Activated CD4-positive, alpha-beta T cell treated with anti-CD3 and anti-CD28 coated beads for 1 hour (primary cell): ENCODE measurements at places on chromosomes 5 and 9.

GRCh38 chr9:134676886-134677285 lies 35.3 kb downstream of the COL5A1 start:
- DNase-seq = no peak

- no peak for DNase-seq
Measured at GRCh38 chr9:93298498-93299417, 114.8 kb downstream of the WNK2 start.

- no peak for DNase-seq
Measured at GRCh38 chr5:180583738-180584137, 7.6 kb downstream of the SCGB3A1 start.

- no peak for DNase-seq
Measured at GRCh38 chr9:86546712-86547111, 192.5 kb upstream of the TUT7 start.

DNA sequence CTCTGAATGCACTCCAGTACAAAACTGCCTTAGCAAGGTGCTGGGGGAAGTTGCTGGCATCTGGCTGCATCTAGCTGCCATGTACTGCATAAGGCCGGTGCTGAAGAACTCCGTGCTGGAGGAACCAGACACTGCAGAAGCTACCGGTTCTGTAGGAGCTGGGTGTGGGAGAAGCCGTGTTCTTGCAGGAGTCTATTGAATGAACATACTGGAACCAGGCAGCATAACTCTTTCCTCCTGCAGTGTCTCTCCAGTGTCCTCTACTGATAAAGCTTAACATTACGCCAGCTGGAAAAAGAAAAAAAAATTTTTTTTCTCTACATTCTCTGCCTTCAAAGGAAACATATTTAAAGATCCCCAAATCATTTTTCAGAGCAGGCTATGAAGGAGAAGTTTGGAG lies 38.5 kb downstream of the VPS13A start:
- no peak for DNase-seq

GRCh38 chr5:116011046-116011445 lies 21.2 kb upstream of the ARL14EPL start:
- no peak for DNase-seq

- DNase-seq = no peak
Measured at GRCh38 chr5:159051421-159052282, 48.1 kb downstream of the EBF1 start.

- no peak for DNase-seq
Measured at GRCh38 chr5:164361986-164362385, 856.6 kb downstream of the MAT2B start.

- DNase-seq = no peak
Measured at GRCh38 chr5:132822650-132823480, 7.6 kb downstream of the SHROOM1 start.

GRCh38 chr5:54717459-54717858 lies 199.9 kb downstream of the SNX18 start:
- no peak for DNase-seq

DNA sequence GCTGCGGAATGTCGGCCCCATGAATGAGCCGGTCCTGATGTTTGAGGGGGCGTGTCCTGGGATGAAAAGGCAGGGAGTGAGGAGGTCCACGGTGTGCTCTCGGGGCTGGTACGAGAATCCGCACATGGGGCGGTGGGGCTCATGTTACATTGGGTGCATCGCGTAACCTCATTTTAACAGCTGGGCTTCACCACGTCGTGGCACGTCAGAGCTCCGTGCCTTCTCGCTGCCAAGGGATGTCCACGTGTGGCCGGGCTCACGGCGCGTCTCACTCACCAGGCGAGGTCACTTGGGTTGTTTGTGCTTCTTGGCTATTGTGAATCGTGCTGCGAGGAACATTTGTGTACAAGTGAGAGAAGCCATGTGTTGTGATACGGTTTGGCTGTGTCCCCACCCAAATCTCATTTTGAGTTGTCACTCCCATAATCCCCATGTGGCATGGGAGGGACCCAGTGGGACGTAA lies 29.1 kb upstream of the IRX4 start:
- no peak for DNase-seq

DNA sequence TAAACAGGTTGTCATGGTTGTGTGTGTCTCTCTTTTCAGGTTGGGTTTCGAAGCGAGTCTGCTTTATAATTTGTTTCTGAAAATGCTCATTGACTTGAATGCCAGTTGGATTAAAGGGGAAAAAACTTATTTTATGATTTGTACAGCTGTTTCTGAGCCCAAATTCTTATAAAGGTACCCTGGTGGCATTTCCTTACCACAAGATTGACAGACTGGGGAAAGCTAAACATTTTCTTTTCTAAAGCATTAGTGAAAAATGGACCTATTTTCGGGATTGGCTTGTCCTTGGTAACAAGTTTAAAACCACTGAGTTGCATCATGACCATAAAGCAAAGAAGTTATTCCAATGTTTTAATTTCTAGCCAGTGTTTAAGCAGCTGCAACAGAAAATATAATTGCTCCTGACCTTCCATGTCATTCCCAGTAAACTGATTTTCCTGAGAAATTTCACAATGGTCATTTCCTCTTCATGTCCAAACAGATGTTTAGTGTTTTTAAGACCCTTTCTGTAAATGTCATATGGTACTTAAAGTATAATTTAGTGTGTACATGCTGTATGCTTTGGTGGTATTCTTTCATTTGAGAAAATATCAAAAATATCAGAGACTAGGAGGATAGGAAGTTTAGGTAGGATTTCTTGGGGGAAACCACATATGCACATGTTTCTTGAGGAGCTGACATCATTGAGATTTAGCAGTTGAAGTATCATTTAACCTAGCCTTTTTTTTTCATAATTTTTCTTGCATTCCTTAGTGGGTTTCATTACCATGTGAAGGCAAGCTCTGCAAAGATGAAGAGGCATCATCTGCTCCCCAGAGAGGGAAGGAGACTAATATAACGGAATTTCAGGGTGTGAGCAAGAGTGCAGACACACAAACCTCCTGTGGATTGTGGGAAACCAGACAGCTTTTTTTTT lies 667.1 kb upstream of the RGMB start:
- no peak for DNase-seq

DNA sequence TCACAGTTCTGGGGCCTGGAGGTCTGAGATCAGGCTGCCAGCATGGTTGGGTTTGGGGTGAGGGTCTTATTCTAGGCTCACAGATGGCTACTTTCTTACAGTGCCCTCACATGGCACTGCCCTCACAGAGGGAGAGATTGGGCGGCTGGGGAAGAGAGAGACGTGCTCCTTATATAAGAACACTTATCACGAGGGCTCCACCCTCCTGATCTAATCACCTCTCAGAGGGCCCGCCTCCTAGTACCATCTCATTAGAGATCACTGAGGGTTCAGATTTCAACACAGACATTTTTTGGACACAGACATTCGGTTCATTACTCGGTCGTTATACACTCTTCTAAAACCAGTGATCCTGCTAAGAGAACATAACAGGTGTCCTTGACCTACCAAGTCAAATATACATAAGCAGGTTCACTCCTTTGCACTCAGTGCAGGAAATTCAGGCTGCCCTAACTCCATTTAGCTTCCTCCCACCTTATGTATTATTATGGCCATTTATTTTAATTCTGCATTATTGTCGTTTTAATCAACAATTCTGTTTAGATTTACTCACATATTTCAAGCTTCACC lies 121.7 kb downstream of the ICE1 start:
- no peak for DNase-seq

DNA sequence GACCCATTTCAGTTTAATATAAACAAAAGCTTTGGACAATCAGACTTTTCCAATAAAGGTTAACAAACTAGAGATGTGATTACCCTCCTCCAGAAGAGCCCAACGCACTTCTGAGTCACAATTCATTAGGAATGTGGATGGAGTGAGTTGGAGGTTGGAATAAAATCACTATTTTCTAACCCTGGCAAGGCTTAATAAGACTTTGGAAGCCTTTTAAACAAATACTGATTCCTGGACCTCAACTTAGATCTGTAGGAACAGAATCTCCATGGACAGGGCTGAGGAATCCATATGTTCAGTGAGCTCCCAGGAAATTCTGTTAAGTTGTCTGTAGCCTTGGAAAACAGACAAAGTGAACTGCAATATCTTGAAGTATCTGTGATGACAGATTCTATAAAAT lies 233.5 kb upstream of the ELL2 start:
- DNase-seq = no peak

DNA sequence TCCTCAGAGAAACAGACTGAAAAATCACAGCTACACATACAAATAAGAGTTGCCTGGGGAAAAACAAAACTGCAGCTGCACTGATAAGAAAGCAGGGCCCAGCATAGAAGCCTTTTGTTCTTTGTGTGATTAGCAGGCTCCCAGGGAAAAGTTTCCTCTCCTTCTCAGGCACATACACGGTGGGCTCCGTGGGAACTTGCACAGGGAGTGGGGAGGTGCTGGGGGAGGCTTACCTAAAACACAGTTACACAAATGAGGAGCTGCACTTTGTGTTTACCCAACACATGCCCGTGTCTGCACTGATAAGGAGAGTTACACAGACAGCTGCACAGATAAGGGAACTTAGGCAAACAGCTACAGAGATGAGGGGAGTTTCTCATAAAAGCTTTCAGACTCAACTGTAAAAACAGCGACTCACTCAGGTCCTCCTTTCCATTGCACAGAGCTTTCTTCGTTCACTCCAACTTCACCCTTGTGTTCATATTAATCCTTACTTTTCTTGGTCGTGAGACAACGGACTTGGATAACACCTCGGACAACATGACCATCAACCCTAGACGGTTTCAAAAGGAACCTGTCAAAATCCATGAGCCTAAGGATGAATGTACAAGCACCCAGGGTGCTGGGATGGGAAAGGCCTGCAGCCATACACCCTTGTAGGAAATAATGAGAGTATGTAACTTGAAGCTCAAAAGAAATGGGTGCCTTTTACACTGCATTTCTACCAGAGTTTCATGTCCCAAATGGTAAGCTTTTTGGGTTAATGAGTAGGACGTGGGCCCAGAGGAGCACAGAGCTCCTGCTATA lies 50.8 kb downstream of the SERINC5 start:
- no peak for DNase-seq

DNA sequence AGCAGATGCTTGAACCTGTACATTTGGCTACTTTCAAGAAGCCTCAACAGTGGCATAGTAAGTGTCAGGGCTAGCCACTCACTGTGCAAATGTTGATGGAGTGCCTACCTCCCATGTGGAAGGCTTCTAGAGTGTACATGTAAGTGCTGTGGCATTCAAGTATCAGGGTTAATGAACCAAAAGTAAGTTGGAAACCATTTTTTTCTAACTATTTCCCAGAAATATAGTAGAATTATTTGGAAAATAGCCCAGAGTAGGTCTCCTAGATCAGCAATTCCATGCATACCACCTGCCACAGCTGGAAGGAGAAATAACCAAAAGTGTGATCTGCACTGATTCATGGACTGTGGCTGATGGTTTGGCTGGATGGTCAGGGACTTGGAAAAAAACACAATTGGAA lies 53.3 kb downstream of the FOXD1 start:
- DNase-seq = no peak

DNA sequence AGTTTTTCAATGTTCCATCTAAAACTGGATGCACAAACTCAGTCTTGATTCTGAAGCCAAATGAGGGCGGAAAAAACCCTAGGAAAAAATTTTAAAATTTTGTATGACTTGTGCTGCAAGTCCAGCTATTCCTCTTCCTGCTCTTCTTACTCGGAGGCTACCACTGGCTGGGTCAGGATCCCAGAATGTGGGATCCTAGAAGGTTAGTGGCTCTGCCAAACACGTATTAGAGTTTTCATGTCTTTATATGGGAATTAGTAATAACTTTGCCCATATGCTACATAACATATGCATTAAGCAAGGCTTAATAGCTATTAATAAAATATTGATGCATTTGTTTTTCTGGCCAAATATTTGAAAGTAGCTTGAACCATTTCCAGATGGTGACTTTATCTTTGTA lies 458.3 kb downstream of the AGTPBP1 start:
- no peak for DNase-seq

DNA sequence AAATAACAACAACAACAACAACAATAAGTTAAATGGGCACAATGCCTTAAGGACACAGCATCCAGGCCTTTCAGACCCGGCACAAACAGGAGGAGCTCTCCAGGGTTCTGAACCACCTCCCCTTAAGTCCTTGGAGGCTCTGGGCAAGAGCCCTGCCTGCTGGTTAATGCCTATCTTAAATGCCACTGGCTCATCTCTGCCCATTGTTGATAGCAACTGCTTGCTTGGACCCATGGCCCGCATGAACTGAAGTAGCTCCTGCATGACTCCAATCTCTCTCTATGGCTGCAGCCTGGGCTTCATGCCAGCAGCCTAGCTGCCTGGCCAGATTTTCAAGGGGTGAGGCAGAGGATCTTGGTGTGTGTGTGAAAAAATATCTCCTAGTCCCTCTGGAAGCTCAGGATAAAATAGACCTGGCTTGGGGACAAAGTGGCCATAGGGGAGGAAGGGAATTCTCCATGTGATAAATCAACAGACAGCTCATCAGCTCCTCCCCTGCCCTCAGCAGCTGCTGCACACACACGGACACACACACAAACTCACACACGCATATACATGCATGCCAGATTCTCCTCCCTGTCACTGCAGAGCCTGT lies 27.4 kb downstream of the FAM219A start:
- no peak for DNase-seq

DNA sequence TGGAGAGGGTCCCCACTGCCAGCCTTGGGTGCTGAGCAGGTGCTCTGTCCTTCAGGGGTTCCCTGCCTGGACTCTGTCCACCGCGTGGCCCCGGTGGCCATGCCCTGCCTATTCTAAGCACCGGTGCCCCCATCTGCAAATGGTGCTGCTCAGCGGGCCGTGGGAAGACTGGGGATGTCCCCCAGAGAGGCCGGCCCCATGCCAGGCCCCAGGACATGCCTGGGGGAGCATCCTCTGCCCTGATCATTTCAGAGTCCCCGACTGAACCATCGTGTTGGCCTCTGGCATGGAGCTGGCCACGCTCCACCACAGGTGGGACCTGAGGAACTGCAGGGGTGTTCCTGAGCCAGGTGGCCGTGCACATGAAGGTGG lies 64.7 kb downstream of the RXRA start:
- no peak for DNase-seq

DNA sequence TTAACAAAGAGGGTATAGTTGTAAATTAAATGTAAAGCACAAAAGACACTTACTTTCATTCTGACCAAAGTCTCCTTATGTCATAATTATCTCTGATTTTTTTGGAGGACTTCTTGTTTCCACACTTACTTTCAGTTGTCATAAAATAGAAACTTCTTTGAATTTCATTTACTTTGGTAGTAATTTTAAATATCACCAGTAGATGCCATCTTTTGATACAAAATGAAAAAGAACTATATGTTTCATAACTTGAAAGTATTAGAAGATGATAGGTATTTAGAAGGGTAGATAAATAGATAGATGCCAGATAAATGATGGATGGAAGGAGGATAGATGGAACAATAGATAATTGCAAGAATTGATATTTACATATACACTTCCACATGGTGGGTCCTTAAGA lies 1865.3 kb upstream of the CDH9 start:
- DNase-seq = no peak

GRCh38 chr9:92534674-92535073 lies 1.1 kb downstream of the ECM2 start:
- no peak for DNase-seq

GRCh38 chr5:151094852-151095245 lies 14.0 kb upstream of the TNIP1 start:
- no peak for DNase-seq
